ENCODE measurements at places on chromosomes 3 and 15.

GRCh38 chr15:46174122-46174521, 539.3 kb downstream of the SQOR start:
- DNase-seq = no peak

- peak; percentile 19 for DNase-seq
These were observed 28.8 kb upstream of the HDAC11 start for GRCh38 chr3:13451301-13451673.

DNA sequence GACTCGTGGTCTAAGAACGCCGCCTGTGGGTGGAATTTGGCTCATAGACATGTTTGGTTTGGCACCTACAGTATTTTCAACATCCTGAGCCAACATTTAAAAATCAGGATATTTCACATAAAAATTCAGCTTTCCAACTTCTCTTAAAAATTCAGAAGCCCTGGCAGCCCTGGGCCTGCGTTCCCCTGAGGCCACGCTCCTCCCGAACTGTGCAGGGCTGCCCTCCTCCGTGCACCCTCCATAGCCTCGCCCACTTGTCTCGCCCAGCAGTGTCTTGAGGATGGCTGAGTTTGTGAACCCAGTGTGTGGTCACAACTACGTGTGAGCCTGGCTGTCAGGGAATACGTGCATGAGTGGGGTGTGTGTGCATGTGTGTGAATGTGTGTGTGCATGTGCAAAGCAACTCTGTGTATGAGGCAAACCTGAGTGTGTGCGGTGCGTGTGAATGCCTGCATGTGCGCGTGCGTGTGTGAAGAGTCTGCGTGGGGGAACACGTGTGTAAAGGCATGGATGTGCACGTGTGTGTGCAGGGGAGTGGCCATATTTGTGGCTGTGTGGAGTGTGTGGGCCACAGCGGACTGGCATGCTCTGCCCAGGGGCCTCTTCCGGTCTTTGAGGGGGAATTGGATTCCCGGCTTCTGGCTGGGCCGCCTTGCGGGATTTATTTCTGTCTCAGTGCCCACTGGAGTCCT, 30.9 kb downstream of the PTH1R start:
- no peak for DNase-seq

GRCh38 chr3:54123776-54124196, 1.4 kb downstream of the CACNA2D3 start:
- DNase-seq = peak; percentile 0

DNA sequence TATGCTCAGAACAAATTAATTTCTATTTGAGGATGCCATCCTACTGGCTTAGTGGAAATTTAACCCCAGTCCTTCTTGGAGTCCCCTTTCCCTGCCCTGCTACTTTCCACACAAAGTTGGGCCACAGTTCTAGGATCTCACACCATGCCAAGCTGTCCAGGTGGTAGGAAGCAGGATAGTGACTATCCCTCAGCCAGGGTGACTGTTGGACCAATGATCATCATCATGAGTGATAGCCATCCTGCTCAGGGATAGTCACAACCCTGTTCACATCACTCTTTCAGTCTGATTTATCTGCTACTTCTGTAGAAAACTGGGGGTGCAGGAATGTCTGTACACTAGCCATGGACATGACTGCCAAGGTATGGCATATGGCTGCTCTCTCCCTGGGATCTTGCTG, 12.8 kb downstream of the HRG start:
- DNase-seq = no peak

- DNase-seq = peak; percentile 100
These were observed 17.3 kb upstream of the HRH1 start for GRCh38 chr3:11136830-11137626.

GRCh38 chr3:196117809-196118208, 35.9 kb upstream of the TFRC start:
- no peak for DNase-seq

DNA sequence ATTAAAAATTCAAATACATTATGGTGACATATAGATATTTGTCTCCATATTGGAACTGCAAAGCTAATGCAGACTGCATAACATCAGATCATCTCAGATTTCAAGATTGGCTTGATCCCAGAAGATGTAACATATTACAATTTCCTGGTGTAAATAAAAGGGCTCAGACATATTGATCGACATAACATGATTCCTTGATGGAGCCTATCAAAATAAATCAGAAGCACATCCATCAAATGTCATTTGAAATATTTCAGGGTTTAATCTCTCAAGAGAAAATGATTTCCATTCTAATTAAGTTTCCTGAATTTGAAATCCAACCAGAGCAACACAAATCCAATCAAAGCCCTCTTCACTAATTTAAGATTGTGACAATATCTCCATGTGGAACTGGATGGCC, 75.1 kb upstream of the UNC13C start:
- no peak for DNase-seq

DNA sequence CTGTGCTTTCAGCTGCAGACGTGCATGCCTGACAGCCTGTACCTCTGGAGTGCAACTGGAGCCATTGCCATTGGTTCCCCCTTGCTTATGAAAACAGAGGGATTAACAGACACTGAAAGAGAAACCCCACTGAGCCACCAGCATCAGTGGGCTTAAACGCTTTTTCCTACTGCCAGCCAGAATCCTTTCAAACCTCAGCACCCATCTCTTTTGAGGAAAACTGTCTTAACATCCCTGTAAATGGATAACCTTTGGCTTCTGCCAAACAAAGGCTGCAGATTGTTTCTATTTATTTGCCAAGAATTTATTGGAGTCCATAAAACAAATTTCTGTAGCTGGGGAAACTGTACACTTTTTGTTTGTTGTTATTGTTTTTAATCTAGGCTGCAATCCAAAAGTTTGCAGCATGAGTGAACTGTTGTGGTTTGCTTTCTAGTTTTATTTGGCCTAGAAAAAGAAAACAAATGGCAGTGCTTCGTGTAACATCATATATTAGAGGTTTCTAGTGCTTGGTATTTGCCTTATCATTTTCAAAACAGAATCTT, 369.2 kb upstream of the IL12A start:
- DNase-seq = peak; percentile 80

DNA sequence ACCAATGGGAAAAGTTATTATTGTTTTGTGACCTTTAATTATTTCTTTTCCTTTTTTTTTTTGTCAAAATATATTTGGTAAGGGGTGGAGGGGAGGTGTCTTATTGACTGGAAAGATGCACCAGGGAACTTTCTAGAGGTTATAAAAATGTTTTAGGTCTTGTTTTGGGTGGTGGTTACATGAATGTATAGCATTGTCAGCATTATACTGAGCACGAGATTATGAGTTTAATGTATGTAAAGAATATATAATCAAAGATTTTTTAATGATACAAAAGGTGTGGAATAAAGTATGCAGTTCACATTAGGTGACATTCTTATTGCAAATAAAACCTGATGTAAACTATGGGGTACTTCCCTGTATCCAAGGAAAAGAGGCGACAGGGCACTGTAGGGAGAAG, 23.0 kb upstream of the MAP3K13 start:
- DNase-seq = no peak

- no peak for DNase-seq
These were observed 217.6 kb downstream of the SLCO3A1 start for GRCh38 chr15:92071045-92071634.

- no peak for DNase-seq
These were observed 77.0 kb downstream of the EPHA3 start for GRCh38 chr3:89184151-89184995.

- no peak for DNase-seq
These were observed 1.7 kb downstream of the TBC1D5 start for GRCh38 chr3:17740721-17741141.

- no peak for DNase-seq
These were observed 85.7 kb downstream of the MEGF11 start for GRCh38 chr15:66167854-66168253.

- DNase-seq = no peak
These were observed 123.3 kb upstream of the PLXNA1 start for GRCh38 chr3:126859415-126860246.

DNA sequence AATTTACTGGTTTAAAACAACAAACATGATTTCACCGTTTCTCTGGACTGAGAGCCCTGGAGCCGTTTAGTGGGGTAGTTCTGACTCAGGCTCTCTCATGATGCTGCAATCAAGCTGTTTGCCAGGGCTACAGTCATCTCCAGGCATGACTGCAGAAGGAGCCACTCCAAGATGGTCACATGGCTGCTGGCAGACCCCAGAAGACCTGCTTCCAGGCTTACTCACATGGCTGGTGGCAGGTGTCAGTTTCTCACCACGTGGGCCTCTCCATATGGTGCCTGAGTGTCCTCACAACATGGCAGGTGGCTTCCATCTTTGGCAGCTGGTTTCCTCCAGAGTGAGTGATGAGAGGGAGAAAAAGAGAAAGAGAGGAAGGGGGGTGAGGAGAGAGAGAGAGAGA, 378.3 kb upstream of the RGMA start:
- DNase-seq = no peak

DNA sequence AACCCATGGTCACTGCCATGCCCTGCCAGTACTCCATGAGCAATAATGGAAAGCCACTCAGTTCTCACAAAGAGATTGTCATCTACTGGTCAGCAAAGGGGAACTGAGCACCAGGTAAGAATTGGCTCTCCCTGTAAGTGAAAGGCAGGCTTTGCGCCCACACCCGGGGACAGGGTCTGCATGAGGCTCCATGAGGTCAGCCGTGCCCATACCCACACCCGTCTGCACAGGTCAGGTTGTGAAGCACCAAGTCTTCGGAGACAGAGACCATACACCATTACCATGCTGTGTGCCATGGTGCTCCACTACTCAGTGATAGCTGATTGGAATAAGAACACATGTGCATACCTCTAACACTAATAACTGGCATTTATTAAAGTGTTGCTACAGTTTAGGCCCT, 322.9 kb downstream of the EPHB1 start:
- DNase-seq = no peak

DNA sequence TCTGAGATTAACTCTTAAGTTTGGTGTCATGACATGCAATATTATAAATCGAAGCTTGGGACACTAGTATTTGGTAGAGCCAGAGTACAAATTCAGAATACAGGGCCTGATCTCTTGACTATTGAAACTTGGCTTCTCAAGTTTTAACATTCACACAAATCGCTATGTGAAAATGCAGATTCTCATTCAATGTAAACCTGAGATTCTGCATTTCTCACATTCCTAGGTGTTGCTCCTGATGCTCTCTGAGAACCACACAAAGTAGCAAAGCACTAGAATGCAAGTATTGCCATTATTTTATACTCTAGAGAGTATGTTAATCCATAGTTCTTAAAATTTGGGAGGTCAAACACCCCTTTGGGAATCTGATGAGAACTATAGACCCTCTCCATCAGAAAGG, 47.9 kb downstream of the WDR49 start:
- no peak for DNase-seq

GRCh38 chr3:110419601-110420000, 652.0 kb upstream of the NECTIN3 start:
- peak; percentile 7 for DNase-seq

Data from LHCN-M2 (cell line).